GF-D8 (cell line): ENCODE measurements at places on chromosomes 16 and 17.
A peak's percentile ranks its signal among the peaks of the same experiment; 100 is the strongest.

DNA sequence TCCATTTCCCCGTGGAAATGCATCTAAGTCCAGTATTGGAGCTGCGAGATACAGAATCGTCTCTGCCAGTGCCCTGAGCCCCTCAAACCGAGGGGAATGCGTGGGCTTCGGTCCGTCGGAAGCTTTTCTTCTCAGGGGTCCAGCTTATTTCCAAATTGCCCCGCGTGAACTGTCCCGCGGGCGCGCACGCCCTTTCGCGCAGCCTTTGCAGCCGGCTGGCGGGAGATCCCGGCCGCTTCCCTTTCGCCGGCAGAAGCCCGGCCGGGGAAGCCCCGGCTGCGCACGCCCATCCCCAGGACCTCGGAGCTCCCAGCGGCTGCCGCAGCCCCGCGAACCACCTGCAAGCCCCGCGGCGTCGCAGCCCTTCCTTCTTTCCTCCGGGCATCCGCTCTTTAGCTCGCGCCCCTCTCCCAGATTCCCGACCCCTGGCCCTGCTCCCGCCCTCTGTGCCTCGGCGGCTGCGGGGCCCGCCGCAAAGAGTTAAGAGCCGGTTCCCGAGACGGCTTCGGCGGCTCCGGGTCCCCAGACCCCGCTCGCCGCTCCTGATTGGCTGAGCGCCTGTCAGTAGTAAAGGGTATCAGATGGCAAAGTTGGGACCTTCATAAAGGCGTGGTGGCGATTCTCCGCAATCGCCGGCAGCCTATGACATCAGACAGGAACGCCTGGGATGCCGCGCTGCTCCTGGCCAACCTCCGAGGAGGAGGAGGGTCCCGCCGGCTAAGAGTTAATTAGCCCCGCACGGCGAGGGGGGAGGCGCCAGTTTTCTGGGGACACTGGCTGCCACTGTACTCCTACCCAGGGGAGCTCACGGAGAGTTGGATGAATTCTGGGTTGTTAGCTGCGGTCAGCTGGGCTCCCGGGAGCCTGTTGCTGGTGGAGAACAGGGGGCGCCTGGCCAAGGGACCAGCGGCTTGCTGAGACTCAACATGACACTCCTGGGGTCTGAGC, at the start of gene MYOCD:
MYOCD (plus strand) TSS at position 628 of the 948 bp plus-strand sequence; CDS start at position 927, 299 bp downstream.
- DNase-seq, result no peak

DNA sequence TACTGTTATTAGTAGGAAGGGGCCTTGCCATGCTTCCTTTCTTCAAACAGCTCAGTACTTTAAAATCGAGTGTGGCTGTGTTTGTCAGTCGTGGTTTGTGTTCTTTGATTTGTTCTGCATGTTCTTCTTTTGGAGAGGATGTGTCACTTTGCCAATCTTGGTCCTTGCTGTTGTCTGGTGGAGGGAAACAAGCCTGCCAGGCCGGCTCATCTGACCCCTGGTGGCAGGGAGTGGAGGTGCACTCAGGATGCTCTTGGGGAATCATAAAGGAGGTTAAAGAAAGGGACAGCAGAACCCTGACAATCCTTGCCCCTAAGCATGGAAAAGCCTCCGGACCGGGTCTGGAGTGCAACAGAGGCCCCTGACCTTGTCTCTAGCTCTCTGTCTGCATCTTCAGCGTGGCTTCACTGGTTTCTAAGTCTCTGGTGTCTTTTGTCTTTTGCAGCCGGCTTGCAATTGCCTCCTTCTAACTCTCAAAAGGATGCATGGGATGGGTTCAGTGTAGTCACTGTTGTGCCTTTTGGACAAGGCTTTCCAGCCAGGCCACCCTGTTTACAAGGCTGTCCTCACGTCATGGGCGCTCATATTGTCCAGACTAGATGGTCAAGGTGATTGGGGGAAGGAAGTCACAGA, 135.8 kb downstream of the WWOX start:
- DNase-seq, result no peak

DNA sequence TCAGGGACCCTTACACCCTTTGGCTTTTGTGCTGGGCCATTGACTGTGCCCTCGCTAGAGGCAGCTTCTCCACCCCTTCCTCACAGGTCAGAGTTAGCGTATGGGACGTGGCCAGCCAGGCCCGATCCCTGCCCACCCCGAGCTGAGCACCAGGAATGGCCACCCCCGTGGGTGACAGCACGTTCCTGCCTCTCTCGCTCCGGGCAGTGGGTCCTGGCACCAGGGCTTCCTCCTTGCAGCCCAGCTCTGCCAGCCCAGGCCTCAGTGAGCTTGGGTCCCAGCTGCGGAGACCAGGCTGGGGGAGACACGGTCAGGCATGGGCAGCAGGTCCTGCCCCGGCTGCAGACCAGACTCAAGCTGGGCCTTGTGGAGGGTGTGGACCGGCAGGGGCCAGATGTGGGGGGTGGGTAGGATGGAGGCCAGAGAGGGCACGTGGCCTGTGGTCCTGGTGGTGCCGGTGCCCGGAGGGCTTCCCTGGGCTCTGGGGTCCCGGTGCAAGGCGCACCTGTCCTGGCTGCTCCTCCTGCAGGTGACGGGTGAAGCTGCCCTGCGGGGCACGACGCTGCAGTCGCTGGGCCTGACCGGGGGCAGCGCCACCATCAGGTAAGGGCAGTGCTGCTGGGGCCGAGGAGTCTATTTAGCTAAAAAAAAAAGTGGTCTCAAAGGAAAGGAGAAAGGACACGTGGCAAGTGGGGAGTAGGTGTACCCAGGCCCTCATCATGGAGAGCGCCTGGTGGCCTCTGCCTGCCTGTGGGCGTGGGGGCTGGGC, 18.2 kb downstream of the ASPSCR1 start:
- no peak for DNase-seq

DNA sequence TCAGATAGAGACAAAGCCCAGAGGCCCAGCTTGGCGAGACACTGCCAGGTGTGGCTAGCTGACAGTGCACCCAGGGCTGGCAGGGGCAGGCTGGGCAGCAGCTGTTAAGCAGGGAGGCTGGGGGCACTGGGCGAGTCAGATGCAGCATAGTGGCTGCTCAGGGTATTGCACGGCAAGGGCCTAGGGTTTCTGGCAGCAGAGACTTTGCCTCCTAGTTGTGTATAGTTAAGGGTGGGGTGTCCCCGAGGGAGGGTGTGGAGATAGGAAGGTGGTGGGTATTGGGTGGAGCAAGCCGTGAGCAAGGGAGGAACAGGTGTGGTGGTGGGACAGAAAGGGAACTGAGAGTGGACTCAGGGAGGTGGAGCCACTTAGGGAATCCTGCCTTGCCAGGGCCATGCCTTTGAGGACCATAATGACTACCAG, 66.0 kb downstream of the SMPD3 start:
- DNase-seq, result no peak

DNA sequence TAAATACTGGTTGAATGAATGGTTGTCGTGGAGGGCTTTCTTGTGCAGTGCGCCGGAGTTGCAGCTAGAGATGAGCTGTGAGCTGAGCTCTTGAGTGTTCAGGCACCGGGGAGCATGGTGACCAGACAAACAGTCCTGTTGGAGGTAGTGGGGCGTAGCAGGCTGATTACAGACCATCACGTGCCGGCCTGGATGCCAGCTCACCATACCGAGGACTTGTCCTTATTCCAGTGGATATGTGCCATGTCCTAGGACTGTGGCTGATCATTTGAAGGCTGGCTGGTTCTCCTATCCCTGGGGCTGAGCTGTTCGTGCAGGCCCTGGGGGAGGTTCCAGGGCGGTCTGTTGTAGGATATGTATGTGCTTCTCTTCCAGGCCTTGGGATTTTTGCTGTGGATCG, 60.0 kb downstream of the ABCC1 start:
- DNase-seq, result no peak

DNA sequence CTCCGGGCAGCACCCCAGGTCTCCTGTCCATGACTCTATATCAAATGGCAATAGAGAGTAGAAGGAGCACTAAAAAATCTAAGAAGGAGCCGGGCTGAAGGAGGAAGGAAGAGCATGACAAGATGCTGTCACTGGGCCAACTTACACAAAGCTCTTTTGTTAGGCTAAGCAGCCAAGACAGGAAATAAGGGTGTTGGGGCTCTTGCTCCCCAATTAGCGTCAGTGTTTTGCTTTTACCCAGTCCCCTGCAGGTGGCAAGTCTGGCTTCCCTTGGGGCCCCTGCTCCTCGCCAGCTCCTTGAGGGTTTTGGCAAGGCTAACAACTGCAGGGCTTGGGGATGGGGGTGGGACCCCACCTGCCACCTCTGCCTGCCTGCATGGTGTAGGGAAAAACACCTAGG, 120.5 kb downstream of the CCT6B start:
- no peak for DNase-seq

GRCh38 chr16:24023621-24024020, 187.8 kb downstream of the PRKCB start:
- no peak for DNase-seq

GRCh38 chr17:73103641-73104335, 11.3 kb upstream of the SLC39A11 start:
- peak; percentile 9 for DNase-seq

DNA sequence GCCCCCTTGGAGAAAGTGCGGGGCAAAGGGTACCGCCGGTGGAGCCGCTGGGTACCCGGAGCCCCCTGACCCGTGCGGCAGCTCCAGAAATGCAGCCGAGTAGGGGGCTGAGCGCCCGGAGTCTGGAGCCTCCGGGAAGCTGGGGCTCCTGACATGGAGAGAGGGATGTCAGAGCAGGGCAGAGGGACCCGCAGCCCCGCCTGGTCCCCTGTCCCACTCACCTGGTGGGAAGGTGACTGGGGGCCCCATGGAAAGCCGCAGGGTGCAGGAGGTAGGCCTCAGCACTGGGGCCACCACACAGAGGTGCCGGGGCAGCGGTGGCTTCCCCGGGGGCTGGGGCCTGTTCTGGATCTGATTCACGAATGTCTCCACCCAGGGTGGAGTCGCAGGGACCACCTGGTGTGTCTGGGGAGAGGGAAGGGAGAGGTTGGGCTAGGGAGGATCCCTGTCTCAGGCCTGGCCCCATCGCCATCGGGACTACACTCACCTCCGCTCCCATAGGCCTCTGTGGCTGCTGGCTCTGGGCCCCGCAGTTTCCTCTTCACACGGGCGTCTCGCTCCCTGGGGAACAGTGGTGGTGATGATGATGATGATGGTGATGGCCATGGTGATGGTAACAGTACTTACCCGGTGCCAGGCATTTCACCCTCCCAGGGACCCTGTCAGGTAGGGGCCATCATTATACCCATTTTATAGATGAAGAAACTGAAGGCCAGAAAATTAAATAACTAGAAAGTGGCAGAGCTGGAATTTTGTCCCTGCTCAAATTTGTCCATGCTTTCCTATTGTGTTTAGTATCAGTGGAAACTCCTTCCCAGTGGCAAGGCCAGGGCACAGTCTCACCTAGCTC, 5.2 kb downstream of the TBX6 start:
- DNase-seq, result no peak

DNA sequence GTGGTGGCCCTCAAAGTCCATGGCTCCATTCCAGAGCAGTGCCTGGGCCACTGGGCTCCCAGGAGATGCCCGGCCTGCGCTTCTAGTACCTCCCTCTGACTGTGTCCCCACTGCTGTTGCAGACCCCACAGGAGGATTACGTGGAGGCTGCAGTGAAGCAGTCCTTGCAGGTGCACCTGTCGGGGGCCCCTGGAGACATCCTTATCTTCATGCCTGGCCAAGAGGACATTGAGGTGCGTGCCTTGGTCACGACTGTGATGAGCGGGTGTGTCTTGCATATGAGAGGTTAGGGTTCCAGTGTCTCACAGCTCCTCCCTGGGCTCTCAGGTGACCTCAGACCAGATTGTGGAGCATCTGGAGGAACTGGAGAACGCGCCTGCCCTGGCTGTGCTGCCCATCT, 11.3 kb downstream of the DHX38 start:
- DNase-seq, result no peak

DNA sequence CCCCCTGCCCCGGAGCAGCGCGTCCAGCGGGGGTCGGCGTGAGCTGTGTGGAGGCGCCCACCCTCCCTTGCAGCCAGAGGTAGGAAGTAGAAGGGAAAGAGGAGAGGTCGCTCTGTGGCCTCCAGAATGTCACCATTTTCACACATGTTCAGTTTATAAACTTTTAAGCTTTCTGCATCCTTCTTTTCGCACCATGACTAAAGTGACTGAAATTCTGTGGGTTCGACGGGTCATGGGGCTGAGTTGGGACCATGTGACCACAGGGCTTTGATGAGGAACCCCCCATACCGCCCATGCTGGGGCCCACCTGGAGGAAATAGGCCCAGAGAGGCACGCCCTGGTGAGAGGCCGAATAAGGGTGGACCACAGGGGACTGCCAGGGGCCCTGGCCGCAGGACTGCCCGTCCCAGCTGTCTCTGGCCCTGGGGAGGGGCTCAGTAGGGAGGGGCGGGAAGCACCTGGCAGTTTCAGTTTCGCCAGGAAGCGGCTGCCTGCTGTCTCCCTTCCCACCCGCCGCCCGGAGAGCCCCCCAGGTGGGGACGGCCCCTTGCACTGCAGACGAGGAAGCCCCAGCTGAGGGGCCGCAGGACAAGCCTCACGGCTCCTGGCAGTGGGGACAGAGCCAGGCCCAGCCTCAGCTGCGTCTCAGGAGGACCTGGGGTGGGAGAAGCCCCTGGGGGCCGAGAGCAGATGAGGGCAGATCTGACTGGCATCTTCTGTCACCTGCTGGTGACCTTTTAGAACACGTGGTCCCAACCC, 9.0 kb downstream of the CBFA2T3 start:
- no peak for DNase-seq

- no peak for DNase-seq
Observed at GRCh38 chr16:81175325-81175891, 63.1 kb upstream of the BCO1 start.

- DNase-seq, result no peak
Observed at GRCh38 chr16:46775214-46775613, 27.1 kb upstream of the MYLK3 start.

DNA sequence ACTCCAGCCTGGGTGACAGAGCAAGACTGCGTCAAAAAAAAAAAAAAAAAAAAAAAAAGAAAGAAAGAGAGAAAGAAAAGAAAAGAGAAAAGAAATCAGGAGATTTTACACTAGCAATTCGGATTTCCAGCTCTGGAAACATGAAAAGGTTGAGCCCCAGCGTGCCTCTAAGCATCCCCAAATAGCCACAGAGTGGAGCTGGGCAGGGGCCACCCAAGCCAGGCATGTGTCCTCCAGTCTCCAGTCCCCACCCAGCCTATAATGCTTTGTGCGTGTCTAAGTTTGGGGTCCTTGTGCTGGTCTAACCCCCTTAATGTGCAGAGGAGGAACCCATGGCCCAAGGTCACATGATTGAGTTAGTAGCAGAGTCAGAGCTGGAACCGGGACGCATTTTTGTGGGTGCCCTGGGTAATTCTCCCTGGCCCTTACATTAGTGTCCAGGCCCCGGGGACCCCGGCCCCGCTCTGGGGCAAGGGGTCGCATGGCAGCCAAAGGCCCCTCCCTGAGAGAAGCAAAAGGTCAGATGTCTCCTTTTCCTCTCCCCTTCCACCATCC, 19.9 kb downstream of the ADAM11 start:
- no peak for DNase-seq

DNA sequence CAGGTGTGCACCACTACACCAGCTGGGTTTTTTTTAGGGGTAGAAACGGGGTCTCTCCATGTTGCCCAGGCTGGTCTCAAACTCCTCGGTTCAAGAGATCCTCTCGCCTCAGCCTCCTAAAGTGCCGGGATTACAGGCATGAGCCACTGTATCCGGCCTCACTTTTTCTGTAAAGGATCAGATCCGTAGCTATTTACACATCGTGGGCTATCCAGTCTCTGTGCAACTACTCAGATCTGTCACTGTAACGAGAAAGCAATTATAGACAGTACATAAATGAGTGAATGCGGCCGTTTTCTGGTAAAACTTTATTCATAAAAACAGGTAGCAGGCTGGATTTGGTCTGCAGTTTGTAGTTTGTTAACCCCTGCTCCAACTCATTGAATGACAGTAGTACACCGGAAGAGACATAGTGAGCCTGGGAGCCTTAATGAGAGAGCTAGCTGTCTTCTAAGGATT, 44.5 kb downstream of the VMP1 start:
- no peak for DNase-seq

- no peak for DNase-seq
Observed at GRCh38 chr16:7405166-7405565, 72.5 kb downstream of the RBFOX1 start.

- no peak for DNase-seq
Observed at GRCh38 chr16:54239456-54239855, 47.1 kb downstream of the IRX3 start.
